NCI-H187 treated with DMSO at 0.1 percent for 48 hours (cell line): ENCODE measurements at places on chromosomes 13 and 19.

- no peak for DNase-seq
Measured at GRCh38 chr13:54196684-54197083, 1168.1 kb downstream of the OLFM4 start.

DNA sequence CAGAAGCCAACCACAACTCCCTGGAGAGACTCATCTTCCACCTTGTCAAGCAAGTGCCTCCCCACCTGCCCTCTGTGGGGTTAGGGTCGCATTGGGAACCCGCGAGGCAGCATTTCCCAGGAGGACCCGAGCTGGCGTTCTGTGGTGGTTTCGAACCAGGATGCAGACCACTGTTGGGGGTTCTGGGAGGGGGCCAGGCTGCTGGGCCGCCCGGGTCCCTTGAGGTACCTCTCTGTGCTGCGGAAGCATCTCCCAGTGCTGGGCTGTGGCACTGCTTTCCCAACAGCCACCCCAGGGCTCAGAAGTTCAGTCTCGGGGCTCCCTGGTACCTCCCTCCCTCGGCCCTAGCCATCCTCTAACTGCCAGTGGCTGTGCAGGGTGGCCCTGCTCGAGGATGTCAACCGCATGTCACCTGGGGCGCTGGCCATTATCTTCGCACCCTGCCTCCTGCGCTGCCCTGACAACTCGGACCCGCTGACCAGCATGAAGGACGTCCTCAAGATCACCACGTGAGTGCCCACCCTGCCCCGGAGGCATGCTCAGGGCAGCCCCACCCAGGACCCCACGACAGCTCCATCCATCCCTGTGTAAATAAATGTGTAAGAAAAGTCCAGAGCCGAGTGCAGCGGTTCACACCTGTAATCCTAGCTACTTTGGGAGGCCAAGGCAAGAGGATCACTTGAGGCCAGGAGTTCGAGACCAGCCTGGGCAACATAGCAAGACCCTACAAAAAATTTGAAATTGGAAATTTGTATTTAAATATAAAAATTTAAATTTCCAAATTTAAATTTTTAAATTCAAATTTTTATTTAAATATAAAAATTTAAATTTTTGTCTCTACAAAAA lies 8.2 kb upstream of the USE1 start:
- DNase-seq, result no peak

DNA sequence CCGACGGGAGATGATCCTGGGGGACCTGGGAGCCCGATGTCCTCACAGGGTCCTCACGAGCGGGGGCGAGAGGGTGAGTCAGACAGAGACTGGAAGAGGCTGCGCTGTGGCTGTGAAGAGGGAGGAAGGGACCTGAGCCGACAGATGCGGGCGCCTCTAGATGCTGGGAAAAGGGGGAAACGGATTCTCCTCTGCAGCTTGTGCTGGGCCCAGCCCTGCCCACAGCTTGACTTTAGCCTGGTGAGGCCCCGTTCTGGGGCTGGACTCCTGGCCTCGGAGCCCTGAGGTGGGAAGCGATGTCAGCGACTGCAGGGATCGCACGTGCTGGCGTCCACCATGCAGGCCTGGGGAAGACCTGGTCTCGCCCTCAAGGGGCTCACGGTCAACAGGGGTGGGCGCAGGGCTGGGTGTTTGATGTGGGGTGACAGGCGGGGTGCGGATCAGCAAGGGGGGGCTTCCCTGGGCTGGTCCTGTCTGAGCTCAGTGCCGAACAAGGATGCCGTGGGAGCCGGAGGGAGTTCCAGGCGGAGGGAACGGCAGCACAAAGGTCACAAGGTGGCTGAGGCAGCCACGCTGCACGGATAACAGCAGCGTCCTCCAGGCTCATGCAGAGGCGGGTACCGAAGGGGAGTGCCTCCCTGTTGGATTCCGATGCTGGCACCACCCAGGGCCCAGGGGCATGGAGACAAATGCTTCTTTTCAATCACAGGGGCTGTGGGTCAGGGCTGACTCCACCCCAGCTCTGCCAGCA lies 31.8 kb downstream of the PIP5K1C start:
- no peak for DNase-seq

GRCh38 chr19:6963937-6964336 lies 57.3 kb downstream of the MBD3L2B start:
- DNase-seq, result no peak

GRCh38 chr19:30449078-30449590 lies 77.0 kb downstream of the ZNF536 start:
- DNase-seq, result no peak

- DNase-seq, result no peak
Measured at GRCh38 chr19:57010541-57010940, 109.2 kb upstream of the USP29 start.

GRCh38 chr13:99087954-99088491 lies 110.2 kb upstream of the DOCK9 start:
- peak; percentile 72 for DNase-seq

- no peak for DNase-seq
Measured at GRCh38 chr13:76214001-76214400, 577.9 kb downstream of the LMO7 start.

DNA sequence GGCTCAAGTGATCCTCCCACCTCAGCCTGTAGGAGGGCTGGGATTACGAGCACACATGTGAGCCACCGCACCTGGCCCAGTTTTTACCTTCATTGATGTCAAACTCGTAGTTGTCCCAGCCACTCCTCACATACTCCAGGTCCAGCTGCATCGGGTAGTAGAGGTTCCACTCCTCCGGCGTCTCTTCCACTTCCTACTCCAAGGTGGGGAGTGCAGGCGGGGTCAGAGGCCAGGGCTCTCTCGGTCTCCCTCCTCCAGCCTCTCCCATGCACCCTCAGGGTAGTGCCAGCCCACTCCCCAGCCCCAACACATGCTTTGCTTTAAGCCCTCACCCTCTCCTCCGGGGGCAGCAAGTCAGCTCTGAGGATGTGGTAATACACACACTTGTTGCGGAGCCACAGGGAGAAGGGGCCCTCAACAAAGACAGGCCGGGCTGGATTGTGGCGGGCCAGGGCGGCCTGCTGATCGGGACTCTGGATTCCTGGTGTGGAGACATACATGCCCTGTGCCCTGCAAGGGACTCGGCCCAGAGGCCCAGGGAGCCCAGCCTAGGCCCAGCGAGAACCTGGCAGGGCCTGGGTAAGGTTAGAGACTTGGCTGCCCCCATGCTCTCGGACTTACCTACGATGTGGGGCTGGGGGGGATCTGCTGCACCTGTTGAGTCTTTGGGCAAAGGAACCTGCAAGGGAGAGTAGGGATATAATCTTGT lies 1.9 kb upstream of the ZNF653 start:
- no peak for DNase-seq

GRCh38 chr19:38647966-38648768 lies 718 bp downstream of the ACTN4 start:
- DNase-seq, result no peak

- no peak for DNase-seq
Measured at GRCh38 chr19:472005-472858, 11.4 kb upstream of the SHC2 start.

DNA sequence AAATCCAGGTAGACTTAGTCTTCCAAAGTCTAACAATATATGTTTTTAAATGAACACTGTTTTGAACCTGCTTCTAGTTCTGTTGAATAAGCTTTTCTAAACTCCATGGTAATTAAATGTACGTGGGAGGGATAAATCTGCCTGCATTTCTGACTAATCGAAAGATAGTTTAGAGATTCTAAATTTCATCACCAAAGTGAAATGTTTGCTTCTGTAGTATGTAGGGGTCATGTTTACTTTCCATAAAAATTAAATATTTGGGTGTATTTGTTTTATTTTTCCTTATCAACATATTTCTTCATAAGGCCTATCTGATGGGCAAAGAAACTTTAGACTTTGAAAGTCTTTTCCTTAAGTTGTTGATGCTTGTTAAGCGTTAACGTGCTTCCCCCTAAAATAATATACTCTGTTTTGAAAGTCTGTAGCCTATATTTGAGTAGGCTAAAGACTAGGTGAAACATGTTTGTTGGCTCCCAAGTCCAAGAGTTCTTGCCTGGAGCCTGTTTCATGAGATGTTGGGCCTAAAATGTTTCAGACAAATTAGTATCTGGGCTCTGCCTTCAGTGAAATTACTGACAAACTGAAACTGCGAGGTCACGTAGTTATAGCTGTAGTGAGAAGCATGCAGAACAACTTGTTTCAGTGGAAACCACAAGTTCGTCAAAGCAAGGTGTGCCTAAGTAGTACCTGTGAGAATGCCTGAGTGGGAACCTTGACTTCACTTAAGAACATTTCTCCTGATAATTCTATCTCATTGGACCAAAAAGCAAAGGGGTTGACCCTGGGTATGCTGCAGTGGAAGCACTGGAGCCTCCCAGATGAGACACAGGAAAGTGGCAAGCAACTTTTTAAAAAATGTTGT lies 126.2 kb downstream of the LMO7 start:
- no peak for DNase-seq

GRCh38 chr13:23724196-23724970 lies 154.2 kb downstream of the TNFRSF19 start:
- no peak for DNase-seq

DNA sequence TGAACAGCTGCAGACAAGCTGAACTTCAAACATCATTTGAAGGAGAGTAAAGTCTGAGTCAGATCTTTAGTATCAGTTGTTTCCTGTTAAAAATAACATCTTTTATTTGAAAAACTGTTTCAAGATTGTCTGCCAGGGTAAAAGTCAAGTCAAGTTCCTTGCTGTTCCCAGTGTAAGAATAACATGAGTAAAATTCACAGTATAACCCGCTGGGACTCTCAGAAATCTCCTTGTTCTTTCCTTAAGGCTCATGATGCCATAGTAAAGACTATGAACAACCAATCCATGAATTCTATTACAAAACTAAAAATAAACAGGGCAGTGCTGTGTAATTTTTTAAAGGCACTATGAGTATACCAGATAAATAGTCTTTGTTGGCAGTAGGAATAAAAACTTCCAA lies 112.9 kb downstream of the IRS2 start:
- no peak for DNase-seq

GRCh38 chr19:23779645-23780044 lies 21.0 kb upstream of the ZNF681 start:
- DNase-seq, result no peak

DNA sequence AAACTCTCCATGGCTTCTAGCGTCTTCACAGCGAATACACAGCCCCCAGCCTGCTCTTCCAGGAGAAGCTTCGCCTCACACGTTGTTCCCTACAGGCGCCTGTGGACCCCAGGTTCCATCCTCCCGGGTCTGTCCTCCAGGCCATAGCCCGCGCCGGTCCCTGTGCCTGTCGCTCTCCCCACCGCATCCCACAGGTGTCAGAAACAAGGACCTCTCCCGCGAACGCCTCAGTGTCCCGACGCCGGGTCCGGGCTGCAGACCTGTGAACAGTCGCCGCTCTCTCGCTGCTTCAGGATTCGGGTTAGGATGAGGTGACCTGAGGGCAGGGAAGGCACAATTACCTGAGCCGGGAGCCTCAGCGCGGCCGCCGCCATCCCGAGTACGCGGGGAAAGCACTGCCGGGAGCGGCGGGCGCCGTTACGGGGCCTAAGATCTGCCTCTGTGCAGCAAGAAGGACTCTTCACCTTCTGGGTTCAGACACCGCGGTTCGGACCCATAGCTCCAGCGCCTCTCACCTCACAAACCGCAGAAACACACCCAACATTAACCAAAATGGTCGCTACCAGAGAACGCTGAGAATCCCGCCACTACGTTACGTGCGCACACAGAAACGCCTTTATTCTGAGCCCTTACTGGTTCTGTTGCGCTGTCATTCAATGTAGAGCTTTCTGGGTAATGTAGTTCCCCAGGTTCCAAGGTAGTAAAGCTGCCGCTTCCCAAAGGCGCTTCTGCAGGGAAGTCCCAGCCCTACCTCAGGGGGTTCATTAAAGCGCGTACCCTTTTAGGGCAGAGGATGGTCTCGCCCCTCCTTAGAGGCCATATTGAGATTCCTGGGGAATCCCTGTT lies at the start of gene ZNF418:
TSS of gene ZNF418 (minus strand) at position 583 of the 846 bp plus-strand sequence. CDS start 1,580 bp downstream, outside the sequence.
- no peak for DNase-seq
